ENCODE measurements at places on chromosomes 5 and 9. TPM values are rescaled to one million over a fixed set of nuclear protein-coding genes. Genes with fewer than 3 reads are reported as not detected.

The AGXT2 gene
- not detected for total RNA-seq

The FOXD4L4 gene
- 0.21 TPM for total RNA-seq

The PKD2L2 gene
- not detected for total RNA-seq

The NR5A1 gene
- not detected for total RNA-seq

DNA sequence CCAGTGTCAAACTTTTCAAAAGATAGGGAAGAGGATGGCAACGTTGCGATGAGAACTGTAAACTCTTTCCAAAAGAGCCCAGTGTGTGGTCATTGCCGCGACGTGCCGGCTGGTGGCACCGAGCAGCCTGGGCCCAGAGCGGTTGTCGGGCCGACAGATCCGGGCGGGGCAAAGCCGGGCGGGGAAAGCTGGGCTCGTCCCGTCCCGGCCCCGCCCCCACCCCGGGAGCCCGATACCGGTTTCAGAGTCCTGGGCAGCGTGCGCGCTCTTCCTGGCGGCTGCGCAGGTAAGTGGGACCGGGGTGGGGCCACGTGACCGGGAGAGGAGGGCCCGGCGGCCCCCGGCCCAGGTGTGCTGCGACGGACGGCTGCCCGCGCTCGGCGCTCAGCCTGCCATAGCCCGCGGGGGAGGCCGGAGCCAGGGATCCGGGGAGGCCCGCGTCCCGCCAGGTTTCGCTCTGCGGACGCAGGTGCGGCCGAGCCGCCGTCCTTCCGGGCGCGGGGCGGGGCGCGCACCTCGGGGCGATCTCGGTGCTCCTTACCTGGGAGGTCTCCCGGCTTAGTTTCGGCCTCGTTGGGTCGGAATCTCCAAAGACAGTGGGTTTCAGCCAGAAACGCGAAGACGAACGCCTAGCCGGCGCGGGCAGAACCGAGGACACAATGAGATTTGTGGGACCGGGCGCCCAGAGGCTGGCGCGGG, at the start of gene MARVELD2:
TSS of gene MARVELD2 (plus strand) at position 232 of the 699 bp plus-strand sequence. CDS start 4,270 bp downstream, outside the sequence.
- peak within 1 kb of the TSS; percentile 36 for H3K4me3 ChIP-seq
- H3K27me3 ChIP-seq: no peaks in the 10 kb centered on the region
- H3K27ac ChIP-seq: no peak within 1 kb of the TSS
- no peaks in the 10 kb centered on the region for H3K4me1 ChIP-seq
- DNase-seq: peak; percentile 15

DNA sequence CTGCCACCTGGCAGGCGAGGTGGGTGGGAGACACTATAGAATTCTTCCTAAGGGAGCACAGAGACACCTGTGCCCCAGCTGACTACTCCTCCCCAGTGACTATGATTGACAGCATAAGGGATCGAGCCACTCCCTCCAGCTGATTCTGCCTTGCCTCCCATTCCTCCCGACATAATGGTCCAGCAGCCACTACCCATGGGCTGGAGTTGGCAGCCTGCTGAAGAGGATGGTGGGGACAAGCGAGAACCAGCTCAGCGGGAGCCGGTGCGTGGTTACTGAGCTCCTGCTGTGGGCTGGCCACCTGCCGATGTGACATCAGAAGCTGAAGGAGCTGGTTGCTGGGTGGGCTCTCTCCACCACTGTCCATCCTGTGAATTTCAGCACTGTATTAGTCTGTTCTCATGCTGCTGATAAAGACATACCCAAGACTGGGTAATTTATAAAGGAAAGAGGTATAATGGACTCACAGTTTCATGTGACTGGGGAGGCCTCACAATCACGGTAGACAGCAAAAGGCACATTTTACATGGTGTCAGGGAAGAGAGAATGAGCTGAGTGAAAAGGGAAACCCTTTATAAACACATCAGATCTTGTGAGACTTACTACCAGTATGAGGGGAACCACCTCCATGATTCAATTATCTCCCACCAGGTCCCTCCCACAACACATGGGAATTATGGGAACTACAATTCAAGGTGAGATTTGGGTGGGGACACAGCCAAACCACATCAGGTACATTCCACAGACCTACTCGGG, 12.1 kb upstream of the NCS1 start:
- no peaks in the 10 kb centered on the region for H3K27me3 ChIP-seq
- no peak overlapping the region for H3K27ac ChIP-seq
- H3K36me3 ChIP-seq: no peaks in the 10 kb centered on the region
- no peak overlapping the region for H3K4me3 ChIP-seq
- DNase-seq: no peak

- no peaks in the 10 kb centered on the region for H3K27me3 ChIP-seq
- no peak overlapping the region for H3K4me3 ChIP-seq
- DNase-seq: no peak
- H3K36me3 ChIP-seq: no peaks in the 10 kb centered on the region
These were observed 29.8 kb downstream of the CORO2A start for GRCh38 chr9:98162613-98163012.

DNA sequence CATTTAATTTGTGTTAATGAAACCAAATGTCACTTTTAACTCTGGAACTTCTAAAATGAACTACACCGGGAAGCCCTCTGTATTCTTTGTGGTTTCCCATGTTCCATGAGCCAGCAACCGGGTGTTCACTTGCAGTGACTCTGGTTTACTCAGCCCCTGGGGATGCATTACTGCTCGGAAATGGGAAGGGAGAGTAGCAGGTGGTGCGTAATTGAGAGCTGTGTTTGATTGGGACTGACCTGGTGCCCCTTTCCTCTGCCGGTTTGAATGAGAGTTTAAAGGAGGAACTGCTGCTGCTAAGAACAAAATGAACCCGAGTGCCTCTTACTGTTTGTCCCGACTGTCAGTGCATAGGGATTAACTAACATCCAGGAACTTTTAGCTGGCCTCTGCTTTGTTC, 100.1 kb upstream of the DHFR start:
- no peak overlapping the region for H3K27ac ChIP-seq
- H3K27me3 ChIP-seq: no peaks in the 10 kb centered on the region
- no peaks in the 10 kb centered on the region for H3K36me3 ChIP-seq

- no peaks in the 10 kb centered on the region for H3K4me1 ChIP-seq
- no peak overlapping the region for H3K4me3 ChIP-seq
- H3K27me3 ChIP-seq: no peaks in the 10 kb centered on the region
- no peak overlapping the region for H3K27ac ChIP-seq
These were observed 99.8 kb upstream of the MAP1B start for GRCh38 chr5:72007336-72008111.

DNA sequence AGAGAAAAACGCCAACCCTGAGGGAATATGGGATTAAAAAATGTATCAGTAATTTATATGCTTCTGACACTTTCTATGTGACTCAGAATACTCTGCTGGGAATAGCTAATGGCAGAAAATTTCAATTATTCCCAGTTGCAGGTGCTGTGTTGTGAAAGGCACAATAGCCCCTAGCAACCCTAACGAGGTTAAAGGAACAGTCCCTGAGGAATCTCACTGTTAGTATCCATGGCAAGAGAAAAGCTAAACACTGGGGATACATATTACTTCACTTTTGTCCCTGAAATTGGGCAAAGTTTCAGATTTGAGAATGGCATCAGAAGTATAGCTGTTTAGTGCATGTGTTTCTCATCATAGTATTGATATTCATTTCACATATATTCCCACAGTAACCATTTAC, 555.0 kb downstream of the RAB3C start:
- no peaks in the 10 kb centered on the region for H3K36me3 ChIP-seq
- no peak overlapping the region for H3K4me3 ChIP-seq
- H3K27me3 ChIP-seq: no peaks in the 10 kb centered on the region
- H3K27ac ChIP-seq: no peak overlapping the region
- no peaks in the 10 kb centered on the region for H3K4me1 ChIP-seq

DNA sequence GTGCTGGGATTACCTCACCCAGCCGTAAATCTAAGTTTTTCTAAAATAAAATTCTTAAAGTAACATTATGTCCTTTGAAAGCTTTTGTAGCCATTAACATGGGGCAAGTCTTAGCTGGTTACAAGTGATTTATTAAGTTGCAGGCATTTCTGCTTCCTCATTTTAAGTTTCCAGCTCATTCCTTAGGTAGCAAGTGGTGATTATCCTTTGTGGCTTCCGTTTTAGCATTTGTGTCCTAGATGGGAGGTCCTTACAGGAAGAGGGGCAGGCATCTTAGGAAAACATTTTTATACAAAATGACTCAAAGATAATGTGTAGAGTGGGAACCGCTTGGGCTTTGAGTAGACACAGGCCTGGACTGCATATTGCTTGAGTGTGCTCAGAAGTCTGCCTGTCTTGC, 35.0 kb upstream of the ROPN1L start:
- H3K4me3 ChIP-seq: no peak overlapping the region
- no peak overlapping the region for H3K27ac ChIP-seq
- no peaks in the 10 kb centered on the region for H3K36me3 ChIP-seq

GRCh38 chr5:142000704-142001484, 11.9 kb downstream of the GNPDA1 start:
- no peak overlapping the region for H3K27ac ChIP-seq
- H3K36me3 ChIP-seq: no peaks in the 10 kb centered on the region
- no peaks in the 10 kb centered on the region for H3K27me3 ChIP-seq
- no peaks in the 10 kb centered on the region for H3K4me1 ChIP-seq
- DNase-seq: no peak

GRCh38 chr9:124676159-124676551, 95.0 kb downstream of the NR6A1 start:
- H3K36me3 ChIP-seq: no peaks in the 10 kb centered on the region
- H3K4me3 ChIP-seq: no peak overlapping the region
- H3K27me3 ChIP-seq: no peaks in the 10 kb centered on the region
- H3K4me1 ChIP-seq: no peaks in the 10 kb centered on the region
- no peak for DNase-seq

DNA sequence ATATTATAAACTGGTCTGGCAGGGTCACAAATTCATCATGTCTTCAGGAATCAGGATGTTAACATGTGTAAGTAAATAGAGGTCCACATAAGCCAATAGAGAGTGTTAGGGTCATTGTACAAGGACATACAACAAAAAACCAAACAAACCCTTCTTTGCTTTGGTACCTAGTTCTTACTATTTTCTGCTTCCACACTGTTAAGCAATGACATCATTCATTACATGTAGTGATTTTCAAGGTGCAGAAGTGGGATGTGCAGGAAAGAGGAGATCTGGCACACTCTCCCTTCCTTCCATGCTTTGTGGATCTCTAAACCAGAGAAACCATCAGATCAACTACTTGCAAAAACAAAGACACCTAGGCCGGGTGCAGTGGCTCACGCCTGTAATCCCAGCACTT, 184.1 kb downstream of the RAPGEF6 start:
- no peaks in the 10 kb centered on the region for H3K36me3 ChIP-seq
- H3K4me3 ChIP-seq: no peak overlapping the region
- DNase-seq: no peak
- H3K4me1 ChIP-seq: no peaks in the 10 kb centered on the region
- H3K27me3 ChIP-seq: no peaks in the 10 kb centered on the region
- H3K27ac ChIP-seq: no peak overlapping the region

DNA sequence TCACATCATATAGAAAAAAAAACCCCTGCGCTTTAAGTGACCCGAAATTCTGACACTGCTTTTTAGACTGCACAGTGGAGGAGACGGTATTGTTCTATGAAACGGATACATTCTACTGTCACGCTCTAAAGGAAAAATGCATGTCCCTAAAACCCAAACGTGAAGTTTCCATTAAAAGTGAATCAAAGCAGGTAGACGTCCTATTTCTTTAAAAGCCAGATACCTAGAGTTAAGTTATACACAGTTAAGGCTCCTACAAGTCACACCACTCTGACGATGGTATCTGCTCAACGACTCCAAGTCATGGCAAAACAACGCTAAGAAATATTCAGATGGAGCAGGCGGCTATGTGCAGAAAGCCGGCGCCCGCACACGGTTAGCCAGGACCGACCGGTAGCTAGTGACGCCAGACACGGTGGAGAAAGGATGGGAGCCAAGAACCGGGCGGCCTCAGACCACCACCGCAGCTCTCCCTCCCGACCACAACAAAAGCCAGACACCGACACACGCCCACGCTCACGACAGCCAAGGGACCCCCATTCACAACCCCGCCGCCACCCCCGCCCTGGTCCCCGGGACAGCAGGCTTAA, 734 bp downstream of the SKP1 start:
- H3K36me3 ChIP-seq: no peaks in the 10 kb centered on the region
- H3K4me3 ChIP-seq: peak overlapping the region; percentile 89
- no peak for DNase-seq
- no peaks in the 10 kb centered on the region for H3K4me1 ChIP-seq
- H3K27me3 ChIP-seq: no peaks in the 10 kb centered on the region

DNA sequence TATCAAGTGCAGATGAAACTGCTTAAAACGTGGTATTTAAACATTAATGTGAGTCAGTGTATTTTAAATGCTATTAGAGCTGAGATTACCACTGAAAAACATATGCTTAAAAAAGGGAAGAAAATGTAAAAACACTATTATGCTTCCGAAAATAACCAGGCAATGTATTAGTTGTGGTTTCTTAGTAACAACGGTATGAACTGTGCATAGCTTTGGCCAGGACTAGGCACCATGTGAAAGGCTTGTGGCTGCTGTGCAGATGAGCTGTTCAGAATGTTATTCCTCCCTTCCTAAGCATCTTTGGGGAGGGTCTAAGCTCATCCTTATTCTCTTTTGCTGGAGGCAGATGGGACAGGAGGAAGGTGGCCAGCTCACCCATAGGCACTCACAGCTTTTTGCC, 84.9 kb downstream of the NTRK2 start:
- no peak overlapping the region for H3K27ac ChIP-seq
- H3K27me3 ChIP-seq: no peaks in the 10 kb centered on the region
- no peaks in the 10 kb centered on the region for H3K4me1 ChIP-seq
- H3K4me3 ChIP-seq: no peak overlapping the region
- H3K36me3 ChIP-seq: no peaks in the 10 kb centered on the region
- no peak for DNase-seq

DNA sequence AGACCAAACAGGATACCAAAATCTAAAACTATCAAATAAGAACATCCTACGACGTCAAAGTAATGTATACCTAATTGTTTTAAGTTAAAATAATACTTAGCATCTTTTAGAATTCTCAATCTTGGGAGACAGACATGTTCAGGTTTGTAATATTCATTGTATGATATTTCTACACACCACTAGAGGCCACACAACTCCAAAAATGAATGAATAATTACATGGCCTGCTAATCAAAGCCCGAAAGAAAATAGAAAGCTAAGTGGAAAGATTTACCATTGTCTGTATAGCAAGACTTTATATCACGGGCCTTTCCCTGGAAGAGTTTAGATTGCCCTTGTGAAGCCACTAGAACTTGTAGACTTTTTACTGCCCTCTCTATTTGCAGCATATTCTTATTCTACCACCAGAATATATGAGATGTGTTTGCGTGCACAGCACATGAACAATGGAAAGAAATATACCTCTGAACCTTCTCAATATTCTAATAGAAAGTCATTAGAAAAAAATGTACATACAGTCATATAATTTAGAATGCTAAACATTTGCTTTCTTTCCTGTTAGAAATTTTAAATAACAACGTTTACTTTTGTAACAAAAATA, 380.1 kb upstream of the NUDT12 start:
- H3K27me3 ChIP-seq: no peaks in the 10 kb centered on the region
- no peak overlapping the region for H3K27ac ChIP-seq
- no peaks in the 10 kb centered on the region for H3K36me3 ChIP-seq
- H3K4me3 ChIP-seq: no peak overlapping the region
- DNase-seq: no peak

- no peaks in the 10 kb centered on the region for H3K4me1 ChIP-seq
- H3K36me3 ChIP-seq: no peaks in the 10 kb centered on the region
- H3K27ac ChIP-seq: no peak overlapping the region
- H3K27me3 ChIP-seq: no peaks in the 10 kb centered on the region
- H3K4me3 ChIP-seq: no peak overlapping the region
- no peak for DNase-seq
These were observed 24.9 kb upstream of the GADD45G start for GRCh38 chr9:89579741-89580385.

Measured in uterus (tissue), 4 donors.